ENCODE measurements at places on chromosomes 1 and 21. TPM values are rescaled to one million over a fixed set of nuclear protein-coding genes. Genes with fewer than 3 reads are reported as not detected.

The MCOLN2 gene
- 2.2 TPM for total RNA-seq

The HES4 gene
- total RNA-seq = 34.8 TPM

The SLC1A7 gene
- not detected for total RNA-seq

The SV2A gene
- total RNA-seq = 0.48 TPM

The KIF21B gene
- total RNA-seq = 1.1 TPM

The OVAAL gene
- total RNA-seq = not detected

The CFHR5 gene
- total RNA-seq = not detected

The FMN2 gene
- total RNA-seq = 0.11 TPM

The RGSL1 gene
- total RNA-seq = not detected

The SELP gene
- total RNA-seq = 3.7 TPM

The CGN gene
- 38.5 TPM for total RNA-seq

GRCh38 chr1:164689672-164690511 is 130.9 kb downstream of the PBX1 start:
- no peak overlapping the region for H3K4me3 ChIP-seq
- H3K27ac ChIP-seq = no peak overlapping the region
- no peaks in the 10 kb centered on the region for H3K36me3 ChIP-seq
- H3K27me3 ChIP-seq = no peaks in the 10 kb centered on the region
- DNase-seq = no peak

GRCh38 chr1:32334864-32335534 is 1.0 kb downstream of the MARCKSL1 start:
- H3K27ac ChIP-seq = peak overlapping the region; percentile 81
- H3K4me3 ChIP-seq = peak overlapping the region; percentile 86

DNA sequence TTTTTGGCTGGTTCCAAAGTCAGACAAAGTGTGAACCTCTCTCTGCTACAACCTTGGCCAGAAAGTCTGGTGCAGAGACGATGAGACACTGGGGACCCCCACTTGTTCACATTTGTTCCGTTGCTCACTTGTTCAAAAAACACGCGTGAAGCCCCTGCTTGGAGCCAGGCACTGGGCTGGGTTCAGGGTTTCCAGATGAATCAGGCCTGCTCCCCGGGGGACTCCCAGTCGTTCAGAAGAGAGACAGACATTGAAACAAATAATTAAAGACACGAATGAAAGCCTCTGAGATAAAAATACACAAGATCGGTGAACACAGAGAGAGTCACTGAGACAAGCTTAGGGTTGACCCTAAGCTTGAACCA is 101.5 kb upstream of the RUNX3 start:
- H3K27me3 ChIP-seq = peaks cover 20% of the 10 kb centered on the region
- H3K27ac ChIP-seq = no peak overlapping the region
- H3K4me1 ChIP-seq = peaks cover 15% of the 10 kb centered on the region
- no peak for DNase-seq
- H3K4me3 ChIP-seq = no peak overlapping the region
- no peaks in the 10 kb centered on the region for H3K36me3 ChIP-seq

DNA sequence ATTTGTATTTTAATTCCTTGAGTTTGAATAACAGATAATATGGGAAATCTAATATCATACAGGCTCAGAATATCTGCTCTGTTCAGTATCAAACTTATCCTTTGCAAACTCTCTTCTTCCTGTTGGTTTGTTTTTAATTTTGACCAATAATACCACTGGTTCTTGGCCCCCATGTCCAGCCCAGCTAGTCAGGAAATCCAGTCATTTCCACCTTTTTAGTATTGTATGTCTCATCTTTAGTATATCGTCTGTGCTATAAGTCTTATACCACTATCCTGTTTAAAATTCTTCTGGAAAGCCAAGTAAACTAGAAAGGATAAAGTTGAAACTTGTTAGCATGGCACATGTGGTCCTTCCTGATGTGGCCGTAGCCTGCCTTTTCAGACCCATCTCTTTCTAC is 10.7 kb downstream of the SCCPDH start:
- H3K27me3 ChIP-seq = no peaks in the 10 kb centered on the region
- DNase-seq = no peak
- no peak overlapping the region for H3K27ac ChIP-seq
- H3K4me3 ChIP-seq = no peak overlapping the region
- no peaks in the 10 kb centered on the region for H3K4me1 ChIP-seq
- H3K36me3 ChIP-seq = peaks cover 47% of the 10 kb centered on the region

- peaks cover under 1% of the 10 kb centered on the region for H3K36me3 ChIP-seq
- H3K4me3 ChIP-seq = no peak overlapping the region
- H3K27ac ChIP-seq = peak overlapping the region; percentile 95
- peak; percentile 97 for DNase-seq
- no peaks in the 10 kb centered on the region for H3K27me3 ChIP-seq
- peaks cover 49% of the 10 kb centered on the region for H3K4me1 ChIP-seq
Observed at GRCh38 chr1:8004803-8005573, 21.1 kb downstream of the ERRFI1 start.

- H3K4me1 ChIP-seq = peaks cover 28% of the 10 kb centered on the region
- DNase-seq = no peak
- no peaks in the 10 kb centered on the region for H3K36me3 ChIP-seq
- H3K27ac ChIP-seq = peak overlapping the region; percentile 96
Observed at GRCh38 chr1:224358237-224358636, 1.6 kb downstream of the CNIH4 start.

DNA sequence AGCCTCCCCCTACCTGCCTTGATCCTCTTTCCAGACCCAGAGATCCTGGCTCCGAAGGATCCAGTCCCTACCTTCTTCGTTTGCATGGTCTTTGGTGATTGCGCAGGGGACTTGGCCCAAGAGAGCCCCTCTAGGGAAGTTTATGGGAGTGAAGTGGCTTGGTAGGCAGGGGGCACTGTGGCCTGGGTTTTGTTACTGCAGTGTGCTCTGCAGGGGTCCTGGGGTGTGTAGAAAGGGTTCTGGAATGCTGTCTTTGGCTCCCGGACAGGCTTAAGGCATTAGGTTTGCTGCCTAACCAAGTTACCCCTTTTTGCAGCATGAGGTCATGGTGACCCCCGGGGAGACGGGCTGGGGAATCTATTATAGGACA is 3.8 kb downstream of the ATP8B2 start:
- peak overlapping the region; percentile 93 for H3K27ac ChIP-seq
- H3K36me3 ChIP-seq = peaks cover 25% of the 10 kb centered on the region
- H3K4me1 ChIP-seq = peaks cover 55% of the 10 kb centered on the region

DNA sequence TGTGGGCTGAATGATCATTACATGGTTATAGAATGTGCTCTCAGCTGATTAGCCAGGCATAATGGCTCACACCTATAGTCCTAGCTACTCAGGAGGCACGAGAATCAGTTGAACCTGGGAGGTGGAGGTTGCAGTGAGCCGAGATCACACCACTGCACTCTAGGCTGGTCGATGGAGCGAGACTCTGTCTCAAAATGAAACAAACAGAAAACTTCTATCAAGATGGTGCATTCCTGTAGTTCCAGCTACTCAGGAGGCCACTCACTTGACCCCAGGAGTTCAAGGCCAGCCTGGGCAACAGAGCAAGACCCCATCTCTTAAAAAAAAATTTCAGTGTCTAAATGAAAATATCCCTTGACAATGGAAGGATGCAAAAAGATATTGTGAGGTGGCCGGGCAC is 10.9 kb downstream of the TIMM17A start:
- no peak overlapping the region for H3K27ac ChIP-seq
- no peaks in the 10 kb centered on the region for H3K4me1 ChIP-seq
- no peaks in the 10 kb centered on the region for H3K27me3 ChIP-seq

DNA sequence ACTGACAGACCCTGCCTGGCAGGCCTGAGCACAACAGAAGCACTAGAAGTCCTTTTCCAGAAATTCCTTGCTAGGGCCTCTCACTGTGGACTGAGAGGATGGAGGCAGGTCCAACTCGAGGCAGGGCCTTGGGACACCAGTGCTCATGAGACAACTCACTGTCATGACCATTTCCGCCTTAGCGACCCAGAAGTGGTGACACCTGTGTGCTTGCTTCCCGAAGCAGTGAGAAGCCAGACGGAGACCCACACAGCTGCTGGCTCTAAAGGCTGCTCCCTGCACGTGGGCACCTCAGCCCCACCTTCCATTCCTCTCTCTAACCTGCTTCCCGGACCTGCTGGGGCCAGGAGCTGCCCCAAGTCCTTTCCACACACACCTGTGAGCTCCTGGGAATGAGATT is 33.0 kb downstream of the KCNC4 start:
- H3K4me3 ChIP-seq = no peak overlapping the region
- no peak overlapping the region for H3K27ac ChIP-seq
- no peak for DNase-seq
- H3K36me3 ChIP-seq = no peaks in the 10 kb centered on the region
- H3K4me1 ChIP-seq = peaks cover 7% of the 10 kb centered on the region

DNA sequence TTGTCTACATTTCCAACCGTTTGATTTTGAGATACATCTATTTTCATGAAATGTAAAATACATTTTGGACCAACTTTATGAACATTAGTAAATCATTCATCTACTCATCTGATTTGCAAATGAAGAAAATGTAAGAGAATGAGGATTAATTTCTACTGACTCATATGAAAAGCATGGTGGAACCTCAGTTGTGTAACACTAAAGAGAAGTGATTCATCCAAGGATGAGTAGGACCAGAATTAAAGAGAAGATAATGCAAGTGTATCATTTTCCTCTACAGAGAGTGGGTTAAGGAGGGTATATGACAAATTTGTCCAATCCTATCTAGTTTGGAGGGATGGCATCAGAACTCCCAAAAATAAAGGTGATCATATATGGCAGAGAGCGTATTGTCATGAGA is 1967.6 kb downstream of the MRPL39 start:
- H3K27me3 ChIP-seq = no peaks in the 10 kb centered on the region
- no peak for DNase-seq
- no peaks in the 10 kb centered on the region for H3K36me3 ChIP-seq
- H3K4me3 ChIP-seq = no peak overlapping the region
- no peaks in the 10 kb centered on the region for H3K4me1 ChIP-seq

- H3K4me1 ChIP-seq = peaks cover 27% of the 10 kb centered on the region
- H3K27ac ChIP-seq = peak overlapping the region; percentile 76
- no peaks in the 10 kb centered on the region for H3K27me3 ChIP-seq
- H3K4me3 ChIP-seq = peak overlapping the region; percentile 74
- DNase-seq = no peak
Observed at GRCh38 chr1:155226188-155226909, 17.9 kb downstream of the MTX1 start.

GRCh38 chr1:244012202-244012601 is 38.9 kb upstream of the ZBTB18 start:
- H3K4me1 ChIP-seq = peaks cover 9% of the 10 kb centered on the region
- H3K27me3 ChIP-seq = no peaks in the 10 kb centered on the region
- no peak overlapping the region for H3K27ac ChIP-seq
- H3K4me3 ChIP-seq = no peak overlapping the region
- no peak for DNase-seq

- H3K27ac ChIP-seq = no peak overlapping the region
- no peak for DNase-seq
- H3K27me3 ChIP-seq = no peaks in the 10 kb centered on the region
- H3K4me1 ChIP-seq = no peaks in the 10 kb centered on the region
- no peak overlapping the region for H3K4me3 ChIP-seq
Observed at GRCh38 chr1:106200711-106201110, 855.8 kb upstream of the PRMT6 start.

DNA sequence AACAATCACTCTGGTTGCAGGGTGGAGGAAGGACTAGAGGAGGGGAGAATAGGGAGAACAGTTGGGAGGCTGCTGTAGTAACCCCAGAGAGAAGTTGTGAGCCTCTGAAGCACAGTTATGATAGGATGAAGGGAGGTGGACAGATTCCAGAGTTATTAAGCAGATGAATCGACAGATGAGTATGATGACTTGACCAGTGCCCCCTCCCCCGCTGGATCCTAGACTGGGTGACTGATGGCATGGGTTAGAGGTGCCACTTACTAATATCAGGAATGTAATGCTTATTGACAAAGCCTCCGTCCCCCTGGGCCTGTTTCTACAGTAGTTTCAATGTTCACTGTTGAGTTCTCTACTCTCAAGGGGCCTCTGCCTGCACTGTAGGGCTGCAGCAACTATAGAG is 14.0 kb upstream of the TIPRL start:
- no peaks in the 10 kb centered on the region for H3K4me1 ChIP-seq
- no peaks in the 10 kb centered on the region for H3K36me3 ChIP-seq
- no peak overlapping the region for H3K27ac ChIP-seq
- H3K4me3 ChIP-seq = no peak overlapping the region
- no peak for DNase-seq

DNA sequence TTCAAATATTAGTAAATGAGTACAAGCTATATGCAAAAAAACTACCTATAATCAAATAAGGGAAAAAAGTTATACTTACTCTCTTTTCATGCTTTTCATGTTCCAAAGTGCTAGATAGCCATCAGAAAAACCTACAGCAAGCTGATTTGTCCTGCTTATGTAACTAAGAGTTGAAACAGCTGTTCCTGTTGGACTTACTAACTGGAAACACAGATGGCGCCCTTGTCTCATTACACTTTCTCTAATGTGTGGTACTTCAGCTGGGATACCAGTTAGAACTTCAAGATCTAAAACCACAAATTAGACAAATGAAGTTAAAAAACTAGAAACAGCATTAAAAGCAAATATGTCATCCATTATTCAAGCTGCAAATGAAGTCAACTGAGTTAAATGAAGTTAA is 24.3 kb downstream of the AHCTF1 start:
- H3K36me3 ChIP-seq = peaks cover 63% of the 10 kb centered on the region
- H3K27ac ChIP-seq = no peak overlapping the region
- H3K4me3 ChIP-seq = no peak overlapping the region
- no peaks in the 10 kb centered on the region for H3K4me1 ChIP-seq
- H3K27me3 ChIP-seq = no peaks in the 10 kb centered on the region

DNA sequence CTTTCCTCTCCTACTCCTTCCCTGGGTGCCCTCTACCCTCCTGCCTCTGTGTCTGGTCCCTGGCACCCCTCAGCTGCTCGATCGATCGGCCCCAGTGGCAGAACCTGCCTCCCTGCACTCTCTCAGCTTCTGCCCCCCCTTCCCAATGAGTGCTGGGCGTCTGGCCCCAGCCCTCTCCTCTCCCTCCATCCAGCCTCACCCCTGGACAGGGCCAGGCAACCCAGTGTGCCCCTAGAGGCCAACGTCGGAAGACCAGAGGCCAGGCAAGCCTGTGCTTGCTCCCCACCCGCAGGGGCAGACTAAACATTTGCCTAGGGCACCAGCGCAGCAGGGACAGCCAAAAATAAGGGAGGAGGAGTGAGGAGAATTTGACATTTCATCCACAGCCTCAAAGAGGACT is 43.5 kb downstream of the LGR6 start:
- H3K27me3 ChIP-seq = peaks cover 18% of the 10 kb centered on the region
- peak; percentile 47 for DNase-seq
- no peak overlapping the region for H3K4me3 ChIP-seq
- H3K36me3 ChIP-seq = no peaks in the 10 kb centered on the region
- H3K4me1 ChIP-seq = peaks cover 13% of the 10 kb centered on the region

GRCh38 chr1:44261171-44261817 is 48.0 kb downstream of the DMAP1 start:
- no peaks in the 10 kb centered on the region for H3K27me3 ChIP-seq
- H3K4me1 ChIP-seq = peaks cover 22% of the 10 kb centered on the region
- DNase-seq = no peak
- no peak overlapping the region for H3K4me3 ChIP-seq
- H3K36me3 ChIP-seq = no peaks in the 10 kb centered on the region

GRCh38 chr1:109611308-109611990 is 8.0 kb downstream of the GNAT2 start:
- H3K4me1 ChIP-seq = no peaks in the 10 kb centered on the region
- H3K4me3 ChIP-seq = no peak overlapping the region
- no peaks in the 10 kb centered on the region for H3K27me3 ChIP-seq
- H3K27ac ChIP-seq = no peak overlapping the region
- no peaks in the 10 kb centered on the region for H3K36me3 ChIP-seq

- DNase-seq = no peak
- H3K27ac ChIP-seq = no peak overlapping the region
- H3K4me1 ChIP-seq = no peaks in the 10 kb centered on the region
- H3K36me3 ChIP-seq = no peaks in the 10 kb centered on the region
- H3K27me3 ChIP-seq = no peaks in the 10 kb centered on the region
Observed at GRCh38 chr1:82632155-82632554, 831.4 kb downstream of the ADGRL2 start.

- no peak overlapping the region for H3K4me3 ChIP-seq
- H3K4me1 ChIP-seq = no peaks in the 10 kb centered on the region
- H3K27me3 ChIP-seq = no peaks in the 10 kb centered on the region
- no peak overlapping the region for H3K27ac ChIP-seq
Observed at GRCh38 chr1:245751116-245751515, 596.3 kb downstream of the KIF26B start.
